Activated T-helper 1 cell treated with Interleukin-2 at 50 U/mL for 16 hours (primary cell): ENCODE measurements at places on chromosomes 6 and 20.
A peak's percentile ranks its signal among the peaks of the same experiment; 100 is the strongest.

DNA sequence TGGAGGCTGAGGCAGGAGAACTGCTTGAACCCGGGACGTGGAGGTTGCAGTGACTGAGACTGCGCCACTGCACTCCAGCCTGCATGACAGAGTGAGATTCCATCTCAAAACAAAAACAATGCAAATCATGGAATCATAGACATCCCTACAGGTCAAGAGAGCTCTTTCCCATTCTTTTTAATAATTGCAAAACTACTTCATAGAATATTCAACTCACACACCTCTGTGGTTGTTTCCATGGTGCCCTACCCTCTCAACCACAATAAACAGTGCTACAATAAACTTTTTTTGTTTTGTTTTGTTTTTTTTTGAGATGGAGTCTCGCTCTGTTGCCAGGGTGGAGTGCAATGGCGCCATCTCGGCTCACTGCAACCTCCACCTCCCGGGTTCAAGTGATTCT is 11.8 kb upstream of the ADNP start:
- DNase-seq, result no peak

GRCh38 chr6:44452725-44453124 is 65.2 kb downstream of the CDC5L start:
- no peak for DNase-seq

DNA sequence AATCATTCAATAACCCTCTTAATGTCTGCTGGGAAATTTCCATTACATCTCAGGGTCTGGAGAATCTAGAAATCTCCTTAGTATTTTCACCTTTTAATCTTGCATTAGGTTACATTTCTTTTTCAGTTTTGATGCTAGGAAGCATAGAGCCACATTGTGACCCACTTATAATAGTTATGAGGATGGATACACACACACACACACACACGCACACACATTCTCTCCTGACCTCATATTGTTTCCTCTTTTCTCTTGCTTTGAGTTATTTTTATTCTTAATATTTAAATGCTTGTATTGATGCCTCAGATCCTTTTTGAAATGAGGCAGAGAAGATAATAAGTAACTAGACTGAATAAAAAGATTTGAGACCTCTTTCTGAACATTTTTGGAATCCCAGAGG is 128.4 kb downstream of the KLHL32 start:
- DNase-seq, result no peak

- no peak for DNase-seq
Measured at GRCh38 chr6:137387096-137387764, 107.0 kb downstream of the OLIG3 start.

DNA sequence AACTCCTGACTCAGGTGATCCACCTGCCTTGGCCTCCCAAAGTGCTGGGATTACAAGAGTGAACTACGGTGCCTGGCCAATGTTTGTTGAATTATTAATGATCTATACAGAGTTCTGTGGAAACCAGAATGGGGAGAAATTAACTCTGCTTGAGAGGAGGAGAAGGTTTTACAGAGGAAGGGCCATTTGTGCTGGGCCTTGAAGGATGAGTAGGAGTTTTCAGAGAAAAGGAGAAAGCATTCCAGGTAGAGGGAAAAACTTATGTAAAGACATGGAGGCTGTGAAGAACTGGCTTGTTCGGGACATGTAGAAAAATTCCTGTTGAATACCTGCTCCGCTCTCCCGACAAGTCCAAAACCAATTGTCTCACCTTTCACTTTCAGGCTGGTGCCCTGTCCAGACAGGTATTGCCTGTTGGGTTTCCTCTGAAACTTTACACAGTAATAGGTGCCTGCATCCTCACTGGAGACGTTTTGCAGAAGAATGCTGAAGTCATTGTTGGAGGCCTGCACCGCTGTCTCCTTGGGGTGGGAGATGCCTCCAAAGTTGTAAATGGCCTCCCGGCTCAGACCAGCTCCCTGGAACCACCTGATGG is 11.3 kb upstream of the NSFL1C start:
- DNase-seq, result no peak

DNA sequence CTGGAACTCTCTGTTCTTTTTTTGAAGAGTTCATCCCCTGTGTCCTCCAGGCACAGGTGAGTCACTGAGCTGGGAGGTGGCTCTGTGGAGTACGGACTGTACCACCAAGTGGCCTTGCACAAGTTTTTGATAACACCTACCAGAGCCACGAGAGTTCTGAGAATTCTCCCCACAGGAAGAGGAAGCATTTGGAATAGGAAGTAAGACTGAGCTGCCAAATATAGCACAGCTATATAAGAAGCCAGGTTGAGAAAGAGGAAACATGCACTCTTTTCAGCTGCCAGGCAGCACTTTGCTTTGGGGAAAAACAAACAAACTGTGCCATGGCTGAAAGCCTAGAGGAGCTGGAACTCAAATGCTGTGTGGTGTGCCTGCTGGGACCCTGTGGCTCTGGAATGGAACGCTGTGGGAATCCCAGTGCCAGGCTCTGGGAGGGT is 70.8 kb upstream of the RIPOR2 start:
- peak; percentile 25 for DNase-seq

- DNase-seq, result no peak
Measured at GRCh38 chr20:51710361-51710894, 57.8 kb downstream of the ATP9A start.

DNA sequence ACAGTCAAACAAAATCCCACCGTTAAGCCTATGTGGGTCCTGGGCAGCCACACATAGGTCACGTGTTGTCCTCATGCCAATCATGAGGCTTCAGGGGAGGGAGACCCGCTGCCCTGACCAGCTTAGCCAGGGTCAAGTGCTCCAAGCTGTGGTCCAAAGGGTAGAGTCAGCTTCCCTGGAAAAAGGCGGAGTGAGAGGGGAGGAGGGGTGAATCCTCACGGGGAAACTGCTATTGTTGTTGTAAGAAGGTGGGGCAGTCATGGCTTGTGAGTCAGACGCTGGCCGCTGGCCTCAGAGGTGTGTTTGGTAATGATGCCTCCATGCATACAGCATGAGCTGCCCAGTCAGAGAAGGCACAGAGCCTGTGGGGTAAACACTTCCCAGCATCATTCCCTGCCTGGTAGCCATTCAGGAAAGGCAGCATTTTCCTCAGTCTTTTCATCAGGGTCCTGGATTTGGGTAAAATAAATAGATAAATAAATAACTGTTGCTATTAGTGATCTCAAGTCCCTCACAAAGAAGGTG is 8.7 kb downstream of the CST3 start:
- DNase-seq, result no peak

DNA sequence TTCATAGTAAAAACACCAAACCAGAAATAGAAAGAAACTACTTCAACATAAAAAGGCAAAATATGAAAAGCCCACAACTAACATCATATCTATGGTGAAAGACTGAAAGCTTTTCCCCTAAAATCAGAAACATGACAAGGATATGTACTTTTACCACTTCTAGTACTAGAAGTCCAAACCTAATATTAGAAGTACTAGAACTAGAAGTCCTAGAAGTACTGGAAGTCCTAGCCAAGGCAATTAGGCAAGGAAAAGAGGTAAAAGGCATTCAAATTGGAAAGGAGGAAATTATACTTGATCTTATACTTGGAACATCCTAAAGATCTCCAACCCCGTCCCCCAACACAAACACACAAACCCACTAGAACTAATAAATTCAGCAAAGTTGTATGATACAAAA is 74.9 kb downstream of the TASP1 start:
- DNase-seq, result no peak

GRCh38 chr6:157747370-157747769 is 75.7 kb upstream of the SNX9 start:
- DNase-seq, result no peak

GRCh38 chr6:156832669-156833068 is 55.5 kb downstream of the ARID1B start:
- DNase-seq, result no peak

GRCh38 chr20:53592992-53593465 is 610 bp downstream of the ZNF217 start:
- no peak for DNase-seq

DNA sequence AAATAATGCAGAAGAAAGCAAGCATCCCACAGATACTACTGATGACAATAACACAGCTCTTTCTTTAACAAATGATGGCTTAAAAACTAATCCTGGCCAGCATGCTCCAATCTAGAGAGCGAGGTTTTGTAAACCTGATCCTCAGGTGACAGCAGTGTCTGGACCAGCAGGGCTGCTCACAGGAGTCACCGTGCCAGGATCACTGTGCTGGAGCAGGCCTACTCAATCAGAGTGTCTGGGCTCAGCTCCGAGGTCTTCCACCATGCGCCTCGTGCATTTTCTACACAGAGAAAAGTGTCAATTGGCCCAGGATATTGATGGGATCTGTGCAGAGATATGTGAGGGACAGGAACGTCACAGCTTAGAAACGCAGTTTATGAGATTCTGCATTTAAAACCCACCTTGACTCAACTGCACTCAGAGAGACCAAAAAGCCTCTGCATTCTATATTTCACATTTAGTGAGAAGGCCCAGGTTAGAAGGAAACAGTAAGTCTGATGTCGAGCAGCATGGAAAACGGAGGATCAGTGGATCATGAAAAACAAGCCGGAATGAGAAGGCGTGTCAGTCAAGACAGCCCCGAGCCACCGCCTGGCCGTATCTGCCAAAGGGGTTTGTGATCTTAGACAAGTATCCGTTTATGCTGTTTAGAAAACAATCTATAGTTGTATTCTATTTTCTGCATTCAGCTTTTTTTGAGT is 7.8 kb downstream of the RAMACL start:
- no peak for DNase-seq

- no peak for DNase-seq
Measured at GRCh38 chr6:159807150-159807858, 7.2 kb downstream of the PNLDC1 start.

- DNase-seq, result no peak
Measured at GRCh38 chr20:61298661-61299060, 46.6 kb downstream of the CDH4 start.

GRCh38 chr20:17438436-17439039 is 92.6 kb downstream of the BFSP1 start:
- no peak for DNase-seq

DNA sequence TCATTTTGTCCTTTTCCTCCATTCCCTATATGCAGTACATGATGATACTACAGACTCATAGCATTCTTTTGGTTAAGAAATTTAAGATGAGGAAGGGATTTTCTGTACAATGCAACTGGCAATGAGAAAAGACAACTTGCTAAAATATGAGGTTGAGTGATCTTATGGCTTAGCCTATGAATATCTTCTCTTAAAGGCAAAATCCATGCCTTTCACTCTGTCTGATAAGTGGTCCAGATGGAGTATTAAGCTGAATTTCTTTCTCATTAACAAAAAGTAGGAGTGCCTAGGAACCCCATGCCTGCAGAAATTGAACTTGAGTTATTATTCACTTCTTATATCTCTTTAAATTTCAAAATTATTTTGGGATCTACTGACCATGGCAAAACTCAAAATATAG is 135.3 kb downstream of the GRIK2 start:
- DNase-seq, result no peak

GRCh38 chr6:139161169-139161568 is 26.3 kb downstream of the HECA start:
- peak; percentile 63 for DNase-seq

DNA sequence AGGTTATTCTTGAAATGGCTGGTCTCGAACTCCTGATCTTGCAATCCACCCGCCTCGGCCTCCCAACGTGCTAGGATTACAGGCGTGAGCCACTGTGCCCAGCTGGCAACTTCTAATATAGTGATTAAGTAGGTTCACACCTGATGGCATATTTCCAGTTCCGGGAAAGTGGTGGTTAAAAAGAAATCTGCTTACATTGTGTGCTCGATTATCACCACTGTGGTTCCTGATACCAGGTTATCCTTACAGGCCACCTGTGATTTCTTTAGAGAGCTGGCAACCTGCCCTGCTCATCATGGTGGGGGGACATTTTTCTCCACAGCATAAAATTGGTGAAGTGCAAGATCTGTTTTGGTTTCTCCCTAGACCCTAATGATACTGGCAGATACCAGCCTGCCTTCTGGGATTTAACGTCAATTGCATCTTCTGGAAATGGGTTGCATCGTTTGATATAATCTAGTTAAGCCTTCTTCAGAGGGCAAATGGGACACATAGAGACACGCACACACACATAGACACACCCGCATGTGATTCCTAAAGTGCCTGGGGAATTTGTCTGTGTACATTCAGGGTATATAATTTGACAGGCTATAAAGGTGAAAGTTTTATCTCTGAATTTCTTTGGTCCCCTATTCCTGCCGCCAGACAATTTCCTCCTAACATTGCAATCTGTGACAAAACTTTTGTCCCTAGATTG is 49.7 kb upstream of the CITED2 start:
- no peak for DNase-seq

- no peak for DNase-seq
Measured at GRCh38 chr6:170447561-170447930, 105.6 kb downstream of the PSMB1 start.

GRCh38 chr20:58911970-58912369 is 59.5 kb downstream of the GNAS start:
- no peak for DNase-seq

DNA sequence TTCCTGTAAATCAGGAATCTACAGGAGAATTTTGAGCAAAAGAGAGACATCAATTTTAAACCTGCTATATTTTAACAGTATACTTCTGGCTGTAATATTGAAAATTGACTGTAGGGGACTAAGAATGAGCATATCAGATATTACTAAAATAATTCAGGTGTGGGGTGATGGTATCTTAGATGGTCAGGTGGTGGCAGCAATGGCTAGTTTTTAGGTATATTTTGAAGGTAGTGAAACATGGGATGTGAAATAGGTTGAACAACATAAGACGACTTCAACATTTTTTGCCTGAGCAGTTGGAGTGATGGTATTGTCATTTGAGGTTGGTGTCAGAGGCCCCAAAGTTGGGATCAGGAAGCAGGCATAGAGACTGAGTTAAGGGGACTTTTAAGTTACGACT is 32.1 kb downstream of the FAM83B start:
- DNase-seq, result no peak

DNA sequence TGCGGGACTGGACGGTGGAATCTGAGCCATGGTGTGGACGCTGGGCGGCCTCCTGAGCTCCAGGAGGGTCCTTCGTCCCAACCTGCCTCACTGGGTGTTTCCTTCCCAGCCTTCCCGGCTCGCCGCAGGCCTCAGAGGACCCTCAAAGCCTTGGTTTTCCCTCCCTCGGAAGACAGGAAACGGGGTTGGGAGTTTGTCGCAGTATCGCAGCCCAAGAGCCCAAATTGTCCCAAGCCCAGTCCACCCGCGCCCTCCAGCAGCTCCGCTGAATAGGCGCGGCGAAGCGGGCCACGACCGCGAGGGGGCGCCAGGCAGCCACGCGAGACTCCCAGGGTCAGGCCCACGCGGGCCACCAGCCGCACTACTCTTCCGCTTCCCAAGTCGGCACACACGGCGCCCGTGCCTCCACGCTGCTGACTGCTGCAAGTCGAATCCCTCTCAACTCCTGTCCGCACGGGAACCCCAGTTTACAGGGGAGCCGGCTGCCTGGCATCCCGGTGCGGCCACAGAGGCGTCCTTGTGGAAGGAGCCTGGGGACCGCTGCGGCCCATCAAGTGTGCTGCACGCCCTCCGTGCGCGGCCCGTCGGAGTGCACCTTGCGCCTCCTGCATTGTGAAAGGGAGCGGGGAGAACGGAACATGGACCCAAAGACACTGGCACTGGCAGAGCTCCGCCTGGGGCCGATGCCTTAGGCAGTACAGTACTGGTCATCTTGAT is 40.4 kb upstream of the HMGA1 start:
- peak; percentile 81 for DNase-seq

GRCh38 chr6:55176958-55177357 is 2.6 kb downstream of the HCRTR2 start:
- no peak for DNase-seq

- peak; percentile 26 for DNase-seq
Measured at GRCh38 chr6:17015551-17016381, 86.1 kb upstream of the STMND1 start.

- DNase-seq, result peak; percentile 60
Measured at GRCh38 chr20:63520934-63521601, 503 bp downstream of the PPDPF start.
